ENCODE measurements at places on chromosomes 16 and 17.

DNA sequence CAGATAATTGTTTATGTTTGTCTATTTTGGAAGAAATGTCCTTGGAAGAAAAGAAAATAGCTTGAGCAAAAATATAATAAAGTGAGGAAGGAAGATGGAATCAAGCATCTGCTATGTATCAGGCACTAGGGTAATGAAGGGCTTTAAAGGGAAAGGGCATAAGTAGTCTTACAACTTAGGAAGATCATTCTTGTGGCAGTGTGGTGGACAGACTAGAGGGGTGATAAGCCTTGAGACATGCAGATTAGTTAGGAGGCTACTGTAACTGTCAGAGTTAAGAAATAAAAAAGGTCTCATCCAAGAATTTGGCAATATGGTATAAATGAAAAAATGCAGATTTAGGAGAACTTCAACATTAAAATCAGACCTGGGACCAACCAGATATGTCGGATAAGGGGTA, 14.9 kb downstream of the FAM222B start:
- DNase-seq = no peak

DNA sequence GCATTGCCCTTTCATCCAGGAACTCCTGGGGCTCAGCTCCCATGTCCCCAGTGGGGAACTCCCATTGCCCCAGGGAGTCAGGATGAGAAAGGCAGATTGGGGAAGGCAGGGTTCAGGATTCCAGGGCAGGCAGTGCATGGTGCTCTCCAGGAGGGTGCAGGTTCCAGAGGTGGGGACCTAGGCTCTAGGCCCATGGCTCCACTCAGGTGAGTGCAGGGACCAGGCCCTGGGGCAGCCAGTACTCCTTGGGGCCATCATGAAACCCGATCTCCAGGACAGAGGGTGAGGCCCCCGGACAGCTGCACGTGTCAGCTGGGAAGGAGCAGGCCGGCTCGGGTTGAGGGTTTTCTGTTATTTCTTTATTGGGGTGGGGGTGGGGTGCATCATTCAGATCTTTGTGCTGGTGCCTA, 1.3 kb upstream of the MTSS2 start:
- DNase-seq = no peak

- no peak for DNase-seq
Observed at GRCh38 chr17:81328489-81328888, 33.4 kb upstream of the SLC38A10 start.

DNA sequence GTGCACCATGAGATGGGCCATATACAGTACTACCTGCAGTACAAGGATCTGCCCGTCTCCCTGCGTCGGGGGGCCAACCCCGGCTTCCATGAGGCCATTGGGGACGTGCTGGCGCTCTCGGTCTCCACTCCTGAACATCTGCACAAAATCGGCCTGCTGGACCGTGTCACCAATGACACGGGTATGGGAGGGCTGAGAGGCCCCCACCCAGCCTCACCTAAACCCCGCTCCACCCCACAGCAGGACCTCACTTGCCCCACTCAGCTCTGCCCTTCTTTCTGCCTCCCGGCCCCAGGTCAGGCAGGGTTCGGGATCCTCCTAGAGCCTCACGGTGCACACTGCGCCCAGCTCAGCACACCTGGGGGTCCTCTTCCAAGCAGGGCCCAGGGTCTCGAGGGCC, 5.6 kb downstream of the ACE start:
- no peak for DNase-seq

- no peak for DNase-seq
Observed at GRCh38 chr17:13495423-13495822, 106.3 kb downstream of the HS3ST3A1 start.

DNA sequence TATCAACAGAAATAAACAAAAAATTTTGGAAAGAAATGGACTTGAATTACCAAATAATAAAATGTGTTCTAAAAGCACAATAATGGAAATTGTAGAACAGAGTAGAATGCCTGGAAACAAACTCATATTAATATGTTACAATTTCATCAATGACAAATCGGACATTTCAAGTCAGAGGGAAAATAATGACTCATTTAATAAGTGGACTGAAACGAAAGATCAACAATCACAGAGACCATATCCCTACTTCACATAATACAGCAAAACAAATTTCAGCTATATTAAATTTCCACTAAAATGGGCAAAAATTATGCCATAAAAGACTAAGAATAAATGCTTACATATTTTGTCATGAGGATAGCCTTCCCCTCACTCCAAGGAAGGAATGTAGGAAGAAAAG, 25.7 kb downstream of the CDYL2 start:
- no peak for DNase-seq

DNA sequence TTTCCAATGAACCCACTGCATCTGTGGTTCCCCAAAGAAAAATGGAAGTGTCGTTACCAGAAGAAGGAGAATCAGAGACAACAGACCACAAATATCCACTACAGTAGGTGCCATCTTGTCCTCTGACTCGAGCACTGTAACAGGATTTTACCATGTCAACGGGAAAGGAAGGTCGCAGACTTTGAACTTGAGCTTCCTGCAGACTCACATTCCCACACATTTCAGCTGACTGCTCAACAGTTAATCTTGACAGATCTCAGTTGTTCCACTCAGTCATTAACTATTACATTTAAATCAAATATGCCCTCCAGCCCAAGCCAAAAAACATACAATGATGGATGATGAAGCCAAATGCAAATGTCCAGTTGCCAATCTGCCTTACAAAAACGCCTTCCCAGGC, 37.0 kb downstream of the GAS7 start:
- no peak for DNase-seq

DNA sequence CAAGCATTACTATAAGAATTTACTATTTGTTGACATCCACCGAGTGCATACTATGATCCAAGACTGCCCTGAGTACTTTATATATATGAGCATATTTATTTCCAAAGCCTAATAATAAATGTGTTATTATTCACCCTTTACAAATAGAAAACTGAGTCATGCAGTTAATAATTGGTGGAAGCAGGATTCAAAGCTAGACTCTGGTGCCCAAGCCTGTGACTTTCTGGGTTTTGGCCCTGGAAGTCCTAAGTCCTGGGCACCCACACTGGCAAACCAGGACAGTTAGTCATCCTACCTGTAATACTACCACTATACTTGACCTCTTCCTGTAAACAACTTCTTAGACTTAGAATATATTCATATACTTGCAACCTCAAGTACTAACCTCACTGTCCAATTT, 257.4 kb upstream of the IRX5 start:
- DNase-seq = no peak

GRCh38 chr17:60142872-60143499, 6.8 kb upstream of the CA4 start:
- DNase-seq = peak; percentile 54

DNA sequence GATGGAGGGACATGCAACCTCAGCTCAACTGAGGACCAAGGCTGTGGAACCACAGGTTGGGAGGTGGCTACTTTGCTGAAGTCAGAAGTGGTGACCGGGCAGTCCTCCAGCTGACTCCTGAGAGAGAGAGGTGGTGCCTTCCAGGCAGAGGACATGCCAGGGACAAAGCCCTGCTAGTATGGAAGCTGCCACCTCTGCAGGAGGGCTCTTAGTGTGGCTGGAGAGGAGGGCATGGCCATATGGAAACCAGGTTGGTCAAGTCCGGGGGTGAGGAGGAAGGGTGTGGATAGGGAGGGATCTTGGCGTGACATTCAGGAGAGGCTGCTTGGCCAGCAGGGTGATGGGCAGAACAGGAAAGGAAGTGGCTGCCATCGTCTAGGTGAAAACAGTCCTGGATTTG, 5.7 kb downstream of the C16orf86 start:
- DNase-seq = no peak

GRCh38 chr16:82649766-82650165, 23.0 kb downstream of the CDH13 start:
- DNase-seq = no peak

DNA sequence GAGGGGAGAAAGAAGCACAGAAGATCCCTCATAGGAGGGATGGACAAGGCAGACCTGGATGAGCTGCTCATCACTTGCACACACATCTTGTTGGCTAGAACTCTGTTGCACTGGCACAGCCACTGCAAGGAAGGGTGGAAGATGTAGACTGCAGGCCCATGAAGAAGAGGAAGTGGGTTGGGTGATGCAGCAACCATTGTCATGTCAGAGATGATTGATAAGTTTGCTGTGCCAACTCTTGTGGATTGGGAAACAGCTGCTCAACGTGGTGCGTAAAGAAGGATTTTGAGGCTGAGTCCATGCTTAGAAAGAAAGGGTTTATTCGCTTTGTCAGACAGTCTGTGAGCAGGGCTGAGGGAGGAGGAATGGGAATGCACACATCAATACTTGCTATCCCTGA, 161.4 kb upstream of the MPHOSPH6 start:
- no peak for DNase-seq

DNA sequence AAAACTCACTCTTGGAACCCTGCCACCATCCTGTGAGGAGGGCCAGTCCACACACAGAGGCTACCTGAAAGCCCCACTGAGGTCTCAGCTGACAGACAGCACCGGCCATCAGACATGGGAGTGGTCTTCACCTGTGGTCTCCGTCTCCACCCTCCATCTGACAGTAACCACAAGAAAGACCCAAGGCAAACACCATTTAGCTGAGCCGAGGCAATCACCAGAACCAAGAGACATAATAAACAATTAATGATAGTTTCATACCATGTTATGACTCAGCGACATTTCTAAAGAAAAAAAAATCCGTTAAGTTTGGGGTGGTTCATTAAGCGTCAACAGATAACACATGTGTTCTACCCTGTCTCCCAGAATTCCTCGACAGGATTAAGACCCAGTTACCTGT, 6.1 kb upstream of the EVPLL start:
- no peak for DNase-seq

DNA sequence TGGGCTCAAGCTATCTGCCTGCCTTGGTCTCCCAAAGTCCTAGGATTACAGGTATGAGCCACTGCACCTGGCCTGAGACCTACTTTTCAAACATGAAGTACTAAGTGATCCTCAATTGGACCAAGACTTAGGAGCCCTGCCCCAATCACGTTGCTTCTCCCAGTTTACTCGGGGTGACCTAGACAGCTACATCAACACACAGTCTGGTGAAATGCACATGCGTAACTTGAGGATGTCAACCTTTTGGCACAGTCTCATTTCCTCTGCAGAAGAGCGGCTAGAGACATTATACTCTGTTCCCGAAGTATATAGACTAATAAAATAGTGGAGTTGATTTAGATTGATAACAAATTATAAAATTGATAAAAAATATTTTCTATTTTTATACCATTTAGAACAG, 17.1 kb downstream of the FTO start:
- no peak for DNase-seq

DNA sequence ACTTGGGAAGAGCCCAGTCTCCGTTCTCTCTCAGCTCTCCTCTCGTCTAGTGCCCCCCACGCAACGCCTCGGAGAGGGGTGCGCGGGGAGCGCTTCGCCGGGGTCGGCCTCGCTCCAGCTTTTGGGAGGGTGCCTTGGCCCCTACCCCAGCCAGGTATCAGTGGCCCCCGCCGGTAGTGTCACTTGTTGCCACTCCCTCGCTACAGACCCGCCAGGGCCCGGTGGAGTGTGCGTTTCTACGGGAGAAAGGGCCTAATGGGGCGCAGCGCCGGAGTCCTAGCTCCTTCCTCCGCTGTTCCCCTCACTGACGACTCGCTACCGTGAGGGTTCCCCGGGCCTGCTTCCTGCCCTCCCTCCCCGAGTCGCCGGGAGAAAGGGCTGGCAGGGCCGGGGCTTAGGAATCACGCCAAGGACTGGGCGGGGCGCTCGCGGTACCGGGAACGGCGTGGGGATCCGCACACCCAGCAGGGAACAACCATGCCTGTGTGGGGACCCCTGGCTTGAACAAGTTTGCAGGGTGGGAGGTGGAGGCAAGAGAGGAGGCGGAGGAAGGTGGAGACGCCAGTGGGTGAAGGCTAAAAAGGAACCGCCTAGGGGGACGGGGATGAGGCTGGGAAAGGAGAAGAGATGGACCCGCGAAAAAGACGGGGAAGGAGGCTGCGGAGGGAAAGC, 997 bp upstream of the CDH11 start:
- DNase-seq = no peak

- no peak for DNase-seq
Observed at GRCh38 chr16:81185416-81185815, 53.1 kb upstream of the BCO1 start.

DNA sequence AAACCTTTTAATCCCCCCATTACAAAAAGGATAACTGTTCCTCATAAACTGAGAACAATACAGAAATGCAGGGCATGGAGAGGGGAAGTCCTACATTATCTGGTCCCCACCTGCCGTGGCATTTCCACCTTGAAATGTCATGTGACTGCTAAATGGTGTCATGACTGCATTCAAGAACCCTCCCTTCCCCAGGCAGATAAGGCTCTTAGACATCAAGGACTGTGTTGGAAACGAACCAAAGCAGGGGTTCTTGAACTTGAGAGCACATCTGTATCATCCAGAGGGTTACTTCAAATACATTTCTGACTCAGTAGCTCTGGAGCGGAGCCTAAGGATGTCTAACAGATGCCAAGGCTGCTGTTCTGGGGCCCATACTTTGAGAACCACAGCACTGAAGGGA, 18.4 kb downstream of the CMTM3 start:
- DNase-seq = no peak

GRCh38 chr16:16857012-16857411, 478.1 kb downstream of the NPIPA7 start:
- no peak for DNase-seq

- no peak for DNase-seq
Observed at GRCh38 chr17:62860962-62861873, 53.1 kb upstream of the MARCHF10 start.

- DNase-seq = peak; percentile 17
Observed at GRCh38 chr17:8994319-8994718, 27.0 kb upstream of the NTN1 start.

GRCh38 chr17:5139458-5139732, 23.6 kb downstream of the USP6 start:
- no peak for DNase-seq

DNA sequence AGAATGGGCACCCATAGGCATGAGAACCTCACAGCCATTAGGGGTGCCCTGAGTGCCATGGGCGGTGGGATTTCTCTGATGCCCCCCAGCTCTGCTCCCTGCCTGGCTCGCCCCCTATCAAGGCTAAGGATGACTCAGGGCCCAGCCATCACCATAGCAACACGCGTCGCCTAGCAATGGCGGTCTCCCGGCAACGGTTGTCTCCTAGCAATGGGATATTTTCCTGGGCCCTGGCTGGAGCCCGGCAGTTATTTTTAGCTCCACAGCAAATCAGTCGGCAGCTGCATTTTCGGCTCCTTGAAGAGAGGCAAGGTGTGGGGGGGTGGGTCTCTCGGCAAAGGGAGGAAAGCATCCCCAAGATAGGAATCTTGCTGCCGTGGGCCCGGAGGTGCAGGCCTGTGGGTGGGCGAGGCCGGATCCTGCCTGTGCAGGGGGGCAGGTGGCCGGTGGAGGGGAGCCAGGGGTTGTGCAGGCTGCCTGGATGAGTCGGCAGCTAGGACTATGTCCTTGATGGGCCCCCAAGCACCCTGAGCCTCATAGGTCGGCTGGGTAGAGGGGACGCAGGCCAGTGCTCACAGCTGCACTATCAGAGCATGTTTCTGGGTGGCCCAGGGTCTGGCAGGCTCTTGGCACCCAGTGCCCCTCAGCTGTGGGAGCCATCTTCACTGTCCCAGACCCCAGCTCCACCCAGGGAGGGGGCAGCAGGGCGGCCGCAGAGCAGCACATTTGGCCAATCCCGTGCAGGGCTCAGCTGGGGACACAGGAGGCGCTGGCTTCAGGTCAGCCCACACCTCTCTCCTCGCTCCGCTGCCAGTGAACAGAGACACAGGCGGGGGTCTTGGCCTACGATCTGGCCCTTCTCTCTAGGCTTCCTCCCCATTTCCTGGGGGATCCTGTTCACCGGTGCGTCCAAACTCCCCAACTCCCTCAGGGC, 4.2 kb upstream of the FBXL16 start:
- DNase-seq = no peak

All from stimulated activated CD8-positive, alpha-beta memory T cell treated with anti-CD3 and anti-CD28 coated beads, Interleukin-7, amount 100 ng/mL, for 4 hours (primary cell).